Stimulated activated CD4-positive, alpha-beta T cell treated with anti-CD3 and anti-CD28 coated beads, Interleukin-2, amount 100 ng/mL, for 24 hours (primary cell): ENCODE measurements at places on chromosomes 13 and 19.

- DNase-seq, result peak; percentile 31
Measured at GRCh38 chr13:45851171-45851921, at the start of gene SIAH3. Gene SIAH3 (minus strand): TSS chr13:45851753. CDS start chr13:45851629, 124 bp downstream.

DNA sequence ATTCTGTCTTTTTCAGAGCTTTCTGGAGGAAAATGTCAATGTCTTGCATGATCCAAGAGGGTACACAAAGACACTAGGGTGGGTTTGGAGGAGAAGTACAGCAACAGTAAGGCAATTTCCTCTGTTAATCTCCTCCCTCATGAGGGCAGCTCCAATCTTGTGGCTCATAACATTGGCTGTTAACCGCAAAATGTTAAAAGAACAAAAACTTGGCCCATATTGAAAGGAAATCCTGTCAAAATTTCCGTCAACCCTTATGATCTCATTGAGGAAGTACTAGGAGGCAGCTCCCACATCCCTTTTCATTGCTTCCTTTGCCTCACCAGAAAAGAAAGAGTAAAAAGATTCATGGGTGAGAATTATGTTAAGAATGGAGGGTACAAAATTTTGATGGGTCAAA is 11.6 kb downstream of the OXGR1 start:
- DNase-seq, result no peak

- no peak for DNase-seq
Measured at GRCh38 chr19:17031741-17032140, 5.1 kb upstream of the CPAMD8 start.

DNA sequence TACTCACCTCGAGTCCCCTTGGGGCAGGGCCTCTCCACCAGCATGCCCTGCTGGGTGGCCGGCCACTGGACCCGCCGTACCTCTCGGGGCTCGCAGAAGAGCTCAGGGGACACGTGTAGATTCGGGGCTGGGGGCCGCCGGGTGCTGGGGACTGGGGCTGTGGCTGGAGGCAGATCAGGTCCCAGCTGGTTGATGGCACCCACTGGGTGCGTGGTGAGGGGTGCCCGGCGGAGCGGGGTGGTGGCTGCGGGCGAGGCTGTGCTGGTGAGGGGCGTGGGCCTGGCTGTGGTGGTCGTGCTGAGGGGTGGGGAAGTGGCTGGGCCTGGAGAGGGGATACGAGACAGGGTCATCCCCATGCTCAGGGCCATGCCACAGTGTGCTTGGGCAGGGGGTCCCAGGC is 24.9 kb upstream of the ASF1B start:
- DNase-seq, result no peak

DNA sequence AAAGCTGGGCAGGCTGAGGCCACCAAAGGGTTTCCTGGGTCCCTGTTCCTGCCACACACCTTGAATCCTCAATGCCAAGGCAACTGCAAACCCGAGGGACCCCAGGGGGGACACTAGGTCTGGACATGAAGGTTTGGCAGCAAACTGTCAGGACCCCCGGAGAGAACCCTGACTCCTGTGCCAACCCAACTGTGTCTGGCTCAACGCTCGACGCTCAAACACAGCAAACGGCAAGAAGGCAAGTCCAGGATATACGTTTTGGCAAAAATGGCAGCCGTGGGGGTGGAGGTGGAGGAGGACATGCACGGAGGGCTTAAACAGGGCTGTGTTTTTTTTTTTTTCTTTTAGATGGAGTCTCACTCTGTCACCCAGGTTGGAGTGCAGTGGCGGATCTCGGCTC is 73.0 kb downstream of the GADD45B start:
- DNase-seq, result no peak

DNA sequence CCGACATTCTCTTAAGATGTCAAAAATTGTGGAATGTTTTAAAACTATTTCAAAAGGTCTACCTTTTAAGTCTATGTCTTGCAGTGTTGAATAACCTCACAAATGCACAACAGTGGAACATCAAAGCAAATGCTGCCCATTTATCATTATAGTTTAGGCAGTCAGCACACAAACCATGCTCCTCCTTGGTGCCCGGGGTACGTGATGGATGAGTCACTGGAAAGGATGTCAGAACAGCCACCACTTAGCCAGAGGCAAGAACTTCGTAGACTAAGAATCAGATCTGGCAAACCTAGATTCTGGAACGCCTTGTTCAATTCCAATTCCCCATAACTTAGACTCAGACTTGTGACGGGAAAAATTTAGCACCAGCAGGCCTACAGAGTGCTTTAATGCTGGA is 343.6 kb downstream of the FGF9 start:
- DNase-seq, result no peak

DNA sequence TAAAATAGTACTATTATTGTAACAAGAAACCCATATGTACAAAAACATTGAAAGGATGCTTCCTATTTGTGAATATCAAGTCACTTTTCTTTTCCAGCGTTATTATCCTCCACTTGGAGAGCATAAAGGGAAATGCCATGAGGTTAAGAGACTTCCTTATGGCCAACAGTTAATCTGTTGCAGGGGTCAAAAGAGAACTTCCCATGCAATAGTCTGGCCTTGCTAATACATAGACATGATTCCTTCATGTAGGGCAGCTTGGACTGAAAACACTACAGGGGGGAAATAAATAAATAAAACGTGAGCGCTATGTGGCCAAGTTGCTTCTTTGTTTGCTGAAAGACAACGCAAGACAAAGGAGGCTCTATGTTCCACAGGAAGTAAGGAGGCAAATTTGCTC is 269.1 kb upstream of the EDNRB start:
- DNase-seq, result no peak

GRCh38 chr13:74256969-74257368 is 122.8 kb upstream of the KLF12 start:
- DNase-seq, result no peak

DNA sequence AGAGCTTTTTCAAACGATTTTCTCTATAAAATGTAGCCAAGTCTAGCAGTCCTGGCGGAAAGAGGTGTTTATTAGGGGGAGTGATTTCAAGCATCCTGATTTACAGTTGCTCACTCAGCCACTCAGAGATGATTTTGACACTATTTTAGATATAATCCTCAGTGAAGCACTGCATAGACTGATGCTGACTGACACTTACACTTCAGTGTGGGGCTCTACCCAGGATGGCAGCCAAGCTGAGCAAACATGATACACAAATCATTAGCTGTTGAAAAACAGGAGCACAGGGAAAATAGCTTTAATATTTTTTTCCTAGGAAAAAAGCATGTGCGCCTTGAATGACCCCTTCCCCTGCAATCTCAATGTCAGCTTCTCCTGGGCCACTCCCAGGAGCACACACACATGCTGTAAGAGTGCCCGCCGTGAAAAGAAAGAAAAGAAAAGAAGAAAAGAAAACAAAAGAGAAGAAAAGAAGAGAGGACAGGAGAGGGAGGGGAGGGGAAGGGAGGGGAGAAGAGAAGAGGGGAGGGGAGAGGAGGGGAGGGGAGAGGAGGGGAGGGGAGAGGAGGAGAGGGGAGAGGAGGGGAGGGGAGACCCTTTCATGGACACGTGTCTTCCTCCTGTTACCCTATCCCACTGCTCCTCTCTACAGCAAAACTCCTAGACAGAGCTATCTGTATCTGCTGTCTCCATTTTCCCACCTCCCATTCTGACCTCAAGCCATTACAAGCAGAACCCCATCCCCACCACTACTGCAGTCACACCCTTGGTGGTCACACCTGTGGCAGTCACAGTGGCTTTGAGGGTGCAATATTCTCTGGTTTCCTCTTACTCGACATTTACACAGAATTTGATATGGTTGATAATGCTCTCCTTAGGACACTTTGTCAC is 36.4 kb downstream of the RCBTB2 start:
- no peak for DNase-seq

- DNase-seq, result no peak
Measured at GRCh38 chr13:21689097-21689496, 18.2 kb downstream of the FGF9 start.

DNA sequence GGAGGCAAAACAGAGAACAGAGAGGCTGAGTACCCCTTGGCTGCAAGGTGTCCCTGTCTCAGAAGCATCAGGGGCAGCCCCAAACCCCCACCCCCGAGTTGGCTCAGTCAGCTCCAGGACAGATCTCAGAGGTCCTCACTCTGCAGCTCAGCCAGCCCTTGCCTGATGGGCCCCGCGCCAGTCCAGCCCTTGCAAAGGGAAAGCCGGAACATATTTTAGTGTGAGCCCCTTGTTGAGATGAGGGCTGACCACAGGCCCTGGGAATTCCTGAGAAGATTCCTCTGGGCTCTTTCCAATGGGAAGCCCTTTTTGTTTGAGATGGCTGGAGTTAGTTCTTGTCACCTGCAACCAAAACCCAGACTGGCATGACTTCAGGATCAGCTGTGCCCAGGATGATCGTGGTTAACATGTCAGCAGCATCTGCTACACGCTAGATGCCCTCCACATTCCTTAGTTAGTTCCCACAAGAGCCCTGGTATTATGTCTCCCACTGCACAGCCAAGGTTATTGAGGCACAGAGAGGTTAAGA is 33.9 kb upstream of the CCNE1 start:
- no peak for DNase-seq

GRCh38 chr19:38543807-38544568 is 73.8 kb downstream of the MAP4K1 start:
- peak; percentile 44 for DNase-seq

DNA sequence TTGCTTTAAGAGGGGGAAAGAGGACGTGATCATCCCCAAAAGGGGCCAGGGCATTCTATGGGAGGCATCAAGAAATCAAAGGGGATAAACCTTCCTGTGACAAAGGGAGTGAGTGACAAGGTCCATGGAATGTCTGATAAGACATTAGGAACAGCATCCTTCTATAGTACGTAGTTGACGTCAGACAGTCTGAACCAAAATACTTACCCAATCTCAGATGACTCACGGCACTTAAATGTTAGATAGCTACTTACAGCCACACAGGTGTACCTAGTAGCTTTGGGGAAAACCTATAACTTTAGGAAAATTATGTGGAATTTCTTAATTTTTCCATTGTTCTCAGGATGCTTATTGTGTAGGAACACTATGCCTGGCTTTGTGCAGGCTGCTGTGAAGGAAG is 4.9 kb downstream of the LGALS16 start:
- no peak for DNase-seq

GRCh38 chr13:49400755-49401659 is 42.9 kb downstream of the CAB39L start:
- no peak for DNase-seq

DNA sequence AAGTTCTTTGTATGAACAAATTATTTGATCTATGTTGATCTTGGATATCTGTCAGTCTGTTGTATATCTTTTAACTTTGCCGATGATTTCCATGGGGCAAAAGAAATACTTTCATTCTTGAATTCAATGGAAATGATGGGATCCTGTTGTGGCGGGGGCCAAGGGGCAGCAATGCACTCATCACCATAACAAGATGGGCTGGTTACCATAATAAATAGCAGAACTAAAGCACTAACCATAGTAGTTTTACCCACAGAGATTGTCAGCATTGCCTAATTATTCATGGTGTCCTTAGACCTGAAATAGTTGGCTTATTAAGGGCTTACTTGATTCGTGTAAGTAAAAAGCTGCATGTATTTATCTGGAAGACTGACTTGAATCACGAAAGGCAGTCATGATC is 309.6 kb downstream of the RFC3 start:
- no peak for DNase-seq

DNA sequence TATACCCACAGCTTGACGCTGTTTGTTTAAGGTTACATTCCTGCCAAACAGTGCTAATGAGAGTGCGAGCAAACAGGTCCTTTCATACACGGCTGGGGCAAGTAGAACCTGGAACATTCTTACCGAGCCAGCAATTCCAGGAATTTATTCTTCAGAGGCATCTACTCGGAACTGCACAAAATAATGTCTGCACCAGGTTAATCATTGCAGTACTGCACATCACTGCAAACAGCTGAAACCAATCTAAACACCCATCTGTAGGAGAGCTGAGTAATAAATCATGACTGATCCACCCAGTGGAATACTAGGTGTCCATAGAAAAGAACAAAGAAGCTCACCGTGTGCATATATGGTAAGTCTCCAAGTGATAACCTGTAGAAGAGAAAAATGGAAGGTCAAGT is 1.2 kb upstream of the ZNF579 start:
- DNase-seq, result no peak

DNA sequence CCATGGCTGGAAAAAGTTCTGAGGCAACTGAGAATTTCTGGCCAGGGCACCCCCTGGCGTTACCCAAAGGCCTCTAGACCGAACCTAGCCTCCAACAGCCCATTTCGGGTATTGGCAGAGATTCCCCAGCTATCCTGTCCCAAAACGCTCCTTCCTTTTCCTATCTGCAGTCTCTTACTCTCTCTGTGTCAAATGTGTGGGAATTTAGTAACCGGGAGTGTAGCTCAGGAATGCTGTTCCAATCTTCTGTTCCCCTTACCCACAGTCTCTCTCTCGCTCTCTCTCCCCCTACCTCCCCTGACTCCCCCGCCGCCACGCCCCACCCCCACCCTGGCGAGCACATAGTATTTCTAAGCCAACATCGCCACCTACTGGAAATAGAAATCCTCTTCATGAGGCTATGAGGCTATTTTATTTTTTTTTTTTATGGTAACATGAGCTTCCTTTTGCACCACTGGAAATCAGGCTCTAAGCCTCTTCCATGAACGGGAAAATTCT is 27.0 kb downstream of the OXGR1 start:
- DNase-seq, result no peak

DNA sequence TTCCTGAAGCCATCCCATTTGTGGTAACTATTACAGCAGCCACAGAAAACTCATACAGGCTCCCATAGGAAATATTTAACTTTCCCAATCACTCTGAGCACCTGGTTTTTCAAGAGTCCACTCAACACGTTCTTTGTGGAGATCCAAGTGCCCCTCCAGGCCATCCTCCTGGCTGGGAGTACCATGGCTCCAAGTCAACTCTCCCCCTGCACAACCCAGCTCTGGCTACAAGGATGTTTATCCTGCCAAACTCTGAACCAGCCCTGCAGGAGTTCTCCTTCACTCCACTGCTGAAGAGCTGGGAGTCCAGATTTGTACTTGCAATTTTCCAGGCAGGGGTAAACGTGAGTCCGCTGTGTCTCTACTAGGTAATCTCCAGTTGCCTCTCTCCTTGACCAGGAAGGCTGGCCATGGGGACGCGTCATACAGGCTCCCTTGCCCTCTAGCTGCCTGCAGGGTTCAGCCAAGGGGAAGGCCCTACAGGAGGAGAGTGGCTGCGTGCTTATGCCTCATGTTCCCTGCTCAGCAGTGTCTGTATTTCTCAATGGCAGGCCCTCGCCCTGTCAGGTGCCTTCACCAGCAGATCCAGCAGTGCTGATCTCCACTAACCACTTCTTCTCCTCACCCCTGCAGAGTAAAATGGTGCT is 29.9 kb upstream of the ARGLU1 start:
- no peak for DNase-seq

DNA sequence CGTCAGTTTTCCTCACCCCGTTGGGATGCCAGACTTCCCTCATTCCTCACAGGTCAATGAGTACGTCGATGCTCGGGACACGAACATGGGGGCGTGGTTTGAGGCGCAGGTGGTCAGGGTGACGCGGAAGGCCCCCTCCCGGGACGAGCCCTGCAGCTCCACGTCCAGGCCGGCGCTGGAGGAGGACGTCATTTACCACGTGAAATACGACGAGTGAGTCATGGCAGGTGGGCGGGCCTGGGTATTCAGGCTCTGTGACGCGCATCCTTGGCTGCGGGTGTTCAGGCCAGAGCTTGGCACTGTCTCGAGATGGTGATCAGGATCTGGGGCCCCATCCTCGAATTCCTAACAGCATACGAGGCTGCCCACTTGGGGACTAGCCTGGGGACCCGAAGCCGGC is 21.4 kb downstream of the UHRF1 start:
- DNase-seq, result no peak

GRCh38 chr19:18349524-18350128 is 9.2 kb downstream of the PGPEP1 start:
- peak; percentile 30 for DNase-seq

GRCh38 chr19:53461866-53462265 is 5.7 kb upstream of the ZNF813 start:
- DNase-seq, result no peak
